IPS DF 6.9 (cell line): ENCODE measurements at places on chromosomes 12 and 14.

GRCh38 chr12:31477687-31478086 lies 113.2 kb downstream of the DENND5B start:
- no peaks in the 10 kb centered on the region for H3K4me1 ChIP-seq
- DNase-seq, result no peak
- H3K27me3 ChIP-seq, result no peaks in the 10 kb centered on the region
- no peak overlapping the region for H3K4me3 ChIP-seq
- H3K36me3 ChIP-seq, result no peaks in the 10 kb centered on the region

GRCh38 chr12:68865399-68866164 lies 57.6 kb downstream of the MDM2 start:
- H3K36me3 ChIP-seq, result no peaks in the 10 kb centered on the region; the same call in 1 of the 2 replicates
- H3K27ac ChIP-seq, result no peak overlapping the region
- H3K4me3 ChIP-seq, result no peak overlapping the region
- no peak for DNase-seq
- H3K27me3 ChIP-seq, result no peaks in the 10 kb centered on the region

GRCh38 chr12:57853864-57854556 lies 7.5 kb upstream of the CTDSP2 start:
- H3K36me3 ChIP-seq, result no peaks in the 10 kb centered on the region
- no peak overlapping the region for H3K4me3 ChIP-seq
- no peak overlapping the region for H3K27ac ChIP-seq
- no peak for DNase-seq
- peaks cover 11% of the 10 kb centered on the region for H3K4me1 ChIP-seq

GRCh38 chr12:101475751-101476305 lies 692 bp downstream of the SPIC start:
- H3K4me1 ChIP-seq, result 0 out of 2 replicates have a peak, but pooled peaks cover 1% of the 10 kb centered on the region
- H3K4me3 ChIP-seq, result no peak overlapping the region
- H3K27ac ChIP-seq, result no peak overlapping the region
- H3K27me3 ChIP-seq, result no peaks in the 10 kb centered on the region

GRCh38 chr14:89128311-89129026 lies 288.6 kb downstream of the FOXN3 start:
- DNase-seq, result no peak
- 0 out of 2 replicates have a peak, but pooled peaks cover 1% of the 10 kb centered on the region for H3K4me1 ChIP-seq
- no peak overlapping the region for H3K4me3 ChIP-seq
- no peak overlapping the region for H3K27ac ChIP-seq
- no peaks in the 10 kb centered on the region for H3K27me3 ChIP-seq
- H3K36me3 ChIP-seq, result no peaks in the 10 kb centered on the region

GRCh38 chr12:120007272-120007671 lies 18.2 kb downstream of the BICDL1 start:
- no peaks in the 10 kb centered on the region for H3K36me3 ChIP-seq
- no peak for DNase-seq
- no peaks in the 10 kb centered on the region for H3K27me3 ChIP-seq
- no peak overlapping the region for H3K4me3 ChIP-seq
- H3K4me1 ChIP-seq, result no peaks in the 10 kb centered on the region
- no peak overlapping the region for H3K27ac ChIP-seq

DNA sequence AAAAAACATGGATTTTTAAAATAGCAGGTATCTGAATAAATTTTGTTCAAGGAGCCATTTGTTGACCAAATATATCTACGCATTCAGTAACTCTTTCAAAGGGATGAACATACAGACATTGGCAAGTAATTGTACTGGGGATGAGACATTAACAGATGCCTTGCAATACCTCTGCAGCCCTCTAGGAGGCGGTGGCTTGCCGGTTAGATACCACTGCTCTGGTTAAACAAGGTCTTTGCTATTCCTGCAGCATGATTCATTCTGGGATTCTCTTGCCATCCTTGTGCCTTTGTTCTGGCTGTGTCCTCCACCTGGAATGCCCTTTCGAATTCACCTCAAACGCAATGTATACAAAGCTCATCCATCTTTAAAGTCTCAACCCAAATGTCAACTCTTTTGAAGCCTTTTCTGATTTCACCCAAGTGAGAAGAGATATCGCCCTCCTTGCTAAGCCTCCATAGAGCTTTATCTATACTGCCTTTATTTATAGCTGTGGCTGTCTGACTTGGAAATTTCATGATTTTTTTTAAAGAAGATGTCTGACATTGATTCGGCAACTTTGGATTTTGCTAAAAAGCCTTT lies 131.0 kb upstream of the SRRM4 start:
- peak; percentile 55 for DNase-seq
- no peaks in the 10 kb centered on the region for H3K4me1 ChIP-seq
- no peak overlapping the region for H3K27ac ChIP-seq
- no peaks in the 10 kb centered on the region for H3K27me3 ChIP-seq
- H3K4me3 ChIP-seq, result no peak overlapping the region

GRCh38 chr12:104216521-104216924 lies 944 bp downstream of the TXNRD1 start:
- H3K4me3 ChIP-seq, result no peak overlapping the region; the same call in 1 of the 2 replicates
- no peak overlapping the region for H3K27ac ChIP-seq
- no peaks in the 10 kb centered on the region for H3K36me3 ChIP-seq
- H3K4me1 ChIP-seq, result no peaks in the 10 kb centered on the region

DNA sequence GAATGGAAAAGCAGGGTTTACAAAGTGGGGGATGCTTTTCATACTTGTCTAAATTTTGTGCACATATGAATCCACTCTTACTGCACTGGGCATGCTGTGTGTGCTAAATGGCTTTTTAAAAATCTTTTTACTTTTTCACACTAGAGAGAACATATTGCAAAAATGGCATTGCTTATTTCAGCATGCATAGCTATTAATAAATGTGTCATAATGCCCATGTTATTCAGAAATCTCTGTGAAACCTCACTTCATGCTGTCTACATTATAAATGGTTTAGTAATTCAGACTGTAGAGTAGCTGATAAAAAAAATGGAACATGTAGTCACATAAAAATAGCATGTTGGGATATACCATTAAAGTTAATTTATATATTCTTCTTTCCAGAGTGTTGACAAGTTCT lies 593.8 kb downstream of the RPL10L start:
- no peaks in the 10 kb centered on the region for H3K27me3 ChIP-seq
- H3K36me3 ChIP-seq, result no peaks in the 10 kb centered on the region
- H3K4me3 ChIP-seq, result no peak overlapping the region
- H3K4me1 ChIP-seq, result no peaks in the 10 kb centered on the region
- no peak for DNase-seq

DNA sequence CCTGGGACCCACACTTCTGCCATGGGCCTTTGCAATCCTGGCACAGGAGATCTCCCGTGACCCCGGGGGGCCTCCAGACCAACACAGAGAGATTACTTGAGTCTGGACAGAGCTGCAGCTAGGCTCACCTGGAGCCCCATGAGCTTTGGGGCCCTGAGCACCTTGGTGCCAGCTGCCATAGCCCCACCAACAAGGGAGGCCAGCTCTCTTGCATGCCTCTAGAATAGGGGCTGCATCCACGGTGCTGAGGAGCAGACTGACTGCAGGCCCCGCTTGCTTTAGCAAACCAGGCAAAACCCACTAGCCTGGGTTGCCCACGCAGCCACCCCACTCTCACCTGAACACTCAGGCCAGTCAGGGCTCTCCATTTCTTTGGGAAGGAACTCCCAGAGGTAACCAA lies 3.7 kb upstream of the OR4N2 start:
- no peaks in the 10 kb centered on the region for H3K4me1 ChIP-seq
- DNase-seq, result no peak
- H3K4me3 ChIP-seq, result no peak overlapping the region
- H3K27me3 ChIP-seq, result no peaks in the 10 kb centered on the region
- no peak overlapping the region for H3K27ac ChIP-seq
- no peaks in the 10 kb centered on the region; the same call in 1 of the 2 replicates for H3K36me3 ChIP-seq

DNA sequence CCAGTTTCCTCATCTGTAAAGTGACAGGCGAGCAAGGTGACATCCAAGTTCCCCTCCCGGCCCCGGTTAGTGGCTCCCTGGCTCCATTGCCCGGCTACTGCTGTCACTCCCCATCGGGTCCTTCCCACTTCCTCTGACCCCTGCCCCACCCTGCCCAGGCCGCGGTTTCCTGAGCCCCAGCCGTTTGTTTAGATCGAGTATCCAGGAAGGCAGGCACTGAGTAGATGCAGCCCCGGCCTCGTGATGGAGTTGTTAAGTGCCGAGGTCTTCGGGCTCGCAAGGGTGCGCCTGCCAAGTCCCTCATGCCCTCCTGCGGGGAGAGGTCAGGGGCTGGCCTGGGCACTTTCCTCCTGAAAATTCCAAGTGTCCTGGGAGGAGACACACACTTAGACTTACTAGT lies 55.4 kb downstream of the TEAD4 start:
- H3K27ac ChIP-seq, result no peak overlapping the region
- H3K4me3 ChIP-seq, result no peak overlapping the region
- H3K27me3 ChIP-seq, result no peaks in the 10 kb centered on the region
- no peaks in the 10 kb centered on the region for H3K4me1 ChIP-seq

DNA sequence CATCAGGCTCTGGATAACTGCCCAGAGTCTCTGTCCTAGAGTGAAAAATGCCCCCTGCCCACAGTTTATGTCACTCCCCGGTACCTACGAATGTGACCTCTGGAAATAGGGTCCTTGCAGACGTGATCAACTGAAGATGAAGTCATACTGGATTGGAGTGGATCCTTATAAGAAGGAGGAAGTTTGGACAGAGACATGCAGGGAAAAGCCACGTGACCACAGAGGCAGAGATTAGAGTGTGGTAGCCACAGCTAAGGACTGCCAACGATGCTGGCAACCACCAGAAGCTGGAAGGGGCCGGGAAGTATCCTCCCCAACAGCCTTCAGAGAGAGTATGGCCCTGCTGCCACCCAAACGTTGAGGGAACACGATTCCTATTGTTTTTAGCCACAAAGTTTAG lies 101.2 kb upstream of the NCOR2 start:
- H3K4me3 ChIP-seq, result no peak overlapping the region
- no peaks in the 10 kb centered on the region for H3K4me1 ChIP-seq
- DNase-seq, result no peak
- no peak overlapping the region for H3K27ac ChIP-seq

DNA sequence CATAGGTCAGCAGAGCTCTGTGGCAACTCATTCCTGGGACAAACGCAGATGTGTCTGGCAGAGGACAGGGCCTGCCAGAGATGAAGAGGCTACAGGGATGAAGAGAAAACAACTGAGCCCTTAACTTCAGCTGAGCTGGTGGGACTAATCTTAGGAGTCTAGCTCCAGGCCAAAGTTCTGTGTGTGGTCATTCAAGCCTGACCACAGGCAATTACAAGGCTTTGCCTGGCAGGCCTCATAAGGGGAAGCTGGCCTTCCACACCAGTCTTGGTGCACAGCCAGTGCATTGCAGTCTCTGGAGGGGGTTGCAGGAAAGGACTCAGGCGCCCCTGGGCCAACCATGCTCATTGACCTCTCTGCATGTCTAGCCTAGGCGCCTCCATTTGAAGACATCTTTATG lies 127.6 kb upstream of the DAAM1 start:
- H3K27ac ChIP-seq, result no peak overlapping the region
- DNase-seq, result no peak
- H3K4me1 ChIP-seq, result no peaks in the 10 kb centered on the region
- no peaks in the 10 kb centered on the region for H3K27me3 ChIP-seq
- no peak overlapping the region for H3K4me3 ChIP-seq
- no peaks in the 10 kb centered on the region for H3K36me3 ChIP-seq

DNA sequence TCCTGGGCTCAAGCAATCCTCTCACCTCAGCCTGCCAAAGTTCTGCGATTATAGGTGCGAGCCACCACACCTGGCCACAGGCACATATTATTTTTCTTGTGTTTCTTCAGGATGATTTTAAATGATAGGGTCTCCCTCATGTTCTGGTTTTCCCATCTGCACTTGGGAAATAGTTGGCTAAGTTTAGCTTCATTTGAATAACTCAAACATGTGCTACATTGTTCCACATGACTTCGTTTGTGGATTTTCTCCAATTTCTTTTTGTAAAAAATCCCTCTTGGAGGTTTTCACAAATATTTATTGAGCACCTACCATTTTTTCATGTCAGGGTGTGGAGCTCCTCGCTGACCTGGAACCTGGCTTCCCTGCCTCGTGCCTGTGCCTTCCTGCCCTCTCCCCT lies 55.2 kb upstream of the GNPNAT1 start:
- no peaks in the 10 kb centered on the region; the same call in 1 of the 2 replicates for H3K4me1 ChIP-seq
- H3K27me3 ChIP-seq, result no peaks in the 10 kb centered on the region
- no peak overlapping the region for H3K27ac ChIP-seq
- DNase-seq, result no peak
- H3K36me3 ChIP-seq, result no peaks in the 10 kb centered on the region

GRCh38 chr12:52926596-52927234 lies 21.8 kb upstream of the KRT8 start:
- no peak overlapping the region for H3K4me3 ChIP-seq
- H3K4me1 ChIP-seq, result peaks cover 8% of the 10 kb centered on the region
- H3K36me3 ChIP-seq, result no peaks in the 10 kb centered on the region
- H3K27me3 ChIP-seq, result no peaks in the 10 kb centered on the region

GRCh38 chr12:57612711-57613426 lies 1.6 kb downstream of the ARHGEF25 start:
- H3K4me3 ChIP-seq, result no peak overlapping the region
- no peak overlapping the region for H3K27ac ChIP-seq
- DNase-seq, result no peak
- H3K36me3 ChIP-seq, result no peaks in the 10 kb centered on the region
- H3K27me3 ChIP-seq, result peaks cover 10% of the 10 kb centered on the region; the same call in 1 of the 2 replicates

GRCh38 chr12:9761419-9761781 lies 699 bp upstream of the CD69 start:
- no peaks in the 10 kb centered on the region for H3K27me3 ChIP-seq
- no peak overlapping the region for H3K27ac ChIP-seq
- no peaks in the 10 kb centered on the region for H3K36me3 ChIP-seq
- no peaks in the 10 kb centered on the region for H3K4me1 ChIP-seq
- no peak for DNase-seq

DNA sequence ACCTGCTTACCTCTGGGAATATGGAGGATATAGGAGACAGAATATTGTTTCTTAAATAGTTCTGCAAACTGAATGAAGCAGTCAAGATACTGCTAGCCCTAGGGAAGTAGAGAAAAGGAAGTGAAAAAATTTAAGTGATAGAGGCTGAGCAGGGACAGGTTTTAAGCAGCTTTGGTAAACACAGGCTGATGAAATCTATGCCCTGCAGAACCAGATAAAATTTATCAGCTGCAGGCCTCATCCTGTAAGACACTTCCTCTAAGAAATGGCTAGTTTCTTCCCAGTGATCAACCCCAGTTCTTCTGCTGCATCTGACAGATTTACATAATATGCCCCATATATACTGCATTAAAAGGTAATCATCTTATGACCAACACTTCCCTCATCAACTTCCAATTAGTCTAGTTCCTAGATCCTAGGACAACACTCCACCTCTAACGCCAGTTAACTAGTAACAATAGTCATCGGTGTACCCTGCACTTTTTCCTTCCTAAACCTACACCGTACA lies 1.3 kb upstream of the ESYT1 start:
- no peak overlapping the region for H3K27ac ChIP-seq
- no peaks in the 10 kb centered on the region for H3K27me3 ChIP-seq
- no peak for DNase-seq
- H3K4me1 ChIP-seq, result no peaks in the 10 kb centered on the region; the same call in 1 of the 2 replicates
- H3K4me3 ChIP-seq, result no peak overlapping the region
